Epithelial cell of esophagus (primary cell): ENCODE measurements at places on chromosomes 4 and X.

DNA sequence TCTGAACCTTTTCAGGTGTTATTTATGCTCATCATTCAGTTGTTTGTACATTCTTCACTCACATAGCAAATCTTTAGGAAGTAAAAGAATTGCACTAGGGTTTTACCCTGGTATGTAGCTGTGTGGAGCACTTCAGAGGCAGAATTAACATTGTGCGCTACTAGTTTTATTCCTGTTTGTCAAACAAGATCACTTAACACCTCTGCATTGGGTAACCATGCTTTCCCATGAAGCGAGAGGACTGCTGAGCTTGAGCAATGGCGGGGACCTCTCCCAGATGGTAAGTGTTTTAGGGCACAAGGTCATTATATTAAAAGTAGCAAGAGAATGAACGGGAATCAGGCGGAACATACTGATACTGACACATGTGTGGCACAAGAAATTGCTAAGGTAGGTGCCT lies 59.2 kb downstream of the SHROOM3 start:
- no peak for DNase-seq

DNA sequence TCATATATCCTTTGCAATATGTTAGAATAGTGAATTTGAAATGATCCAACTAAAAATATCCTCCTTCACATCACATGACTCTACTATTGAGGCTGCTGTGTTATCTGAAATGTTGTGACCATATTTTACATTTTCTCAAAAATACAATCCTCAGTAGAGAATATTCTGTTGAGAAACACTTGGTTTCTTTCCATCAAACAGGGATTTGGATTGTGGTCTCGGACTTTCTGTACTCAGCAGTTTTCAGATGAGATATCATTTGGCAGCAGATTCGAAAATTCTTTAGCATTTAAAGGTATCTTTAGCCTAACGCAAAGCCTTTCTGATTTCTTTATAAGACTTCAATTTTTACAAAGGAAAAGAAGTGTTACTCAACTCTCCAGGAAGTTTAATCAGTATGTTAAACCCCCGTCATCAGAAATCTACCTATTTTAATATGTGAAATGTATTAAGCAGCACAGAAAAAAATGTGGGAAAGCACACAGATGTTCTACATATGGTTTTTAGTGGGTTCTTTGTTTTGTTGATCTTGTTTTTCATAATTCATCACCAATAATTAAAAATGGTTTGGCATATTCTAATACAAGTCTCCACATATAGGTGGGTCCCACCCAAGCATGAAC lies 55.4 kb upstream of the ANXA3 start:
- no peak for DNase-seq

GRCh38 chrX:68995780-68996551 lies 167.1 kb downstream of the EFNB1 start:
- DNase-seq: peak; percentile 6

- DNase-seq: peak; percentile 12
These were observed 187.4 kb upstream of the TEX13C start for GRCh38 chrX:125132274-125132673.

- no peak for DNase-seq
These were observed 793.6 kb upstream of the INTU start for GRCh38 chr4:126838941-126839679.
